ENCODE measurements at places on chromosomes 2 and 18. TPM values are rescaled to one million over a fixed set of nuclear protein-coding genes. Genes with fewer than 3 reads are reported as not detected.

Gene DSC3
- total RNA-seq: 2.6 TPM

Gene ARL4C
- 9.2 TPM for total RNA-seq

Gene PTPRN
- total RNA-seq: 3.5 TPM

Gene GKN2
- not detected for total RNA-seq

Gene TMEM178A
- 0.38 TPM for total RNA-seq

Gene ELOA2
- total RNA-seq: not detected

Gene HJURP
- total RNA-seq: 32.4 TPM

Gene SLC4A3
- total RNA-seq: 6.8 TPM

Gene PROC
- not detected for total RNA-seq

Gene NPPC
- total RNA-seq: 2.9 TPM

Gene CDH19
- total RNA-seq: 15.8 TPM

Gene IL1R1
- 0.21 TPM for total RNA-seq

Gene PLGLB1
- 0.13 TPM for total RNA-seq

Gene RAD51AP2
- 0.11 TPM for total RNA-seq

Gene NEU4
- 0.34 TPM for total RNA-seq

Gene NTSR2
- not detected for total RNA-seq

Gene ABCB11
- not detected for total RNA-seq

Gene CHRNG
- not detected for total RNA-seq

Gene SCN3A
- total RNA-seq: not detected

Gene AKAIN1
- not detected for total RNA-seq

Gene RAX
- not detected for total RNA-seq

Gene ANKRD23
- 3.2 TPM for total RNA-seq

Gene SCN1A
- total RNA-seq: not detected

Gene NCKAP5
- 4.9 TPM for total RNA-seq

Gene PROKR1
- not detected for total RNA-seq

Gene SLC25A52
- not detected for total RNA-seq

Gene AMER3
- total RNA-seq: not detected

Gene CKAP2L
- total RNA-seq: 14.0 TPM

Gene TBR1
- total RNA-seq: not detected

Gene EGR4
- 0.05 TPM for total RNA-seq

Gene TAF1B
- 14.9 TPM for total RNA-seq

Gene GRHL1
- 0.30 TPM for total RNA-seq

Gene ANKRD62
- not detected for total RNA-seq

Gene DPP10
- not detected for total RNA-seq

Gene TOGARAM2
- total RNA-seq: not detected

Gene RUFY4
- not detected for total RNA-seq

Gene UGT1A1
- not detected for total RNA-seq

Gene DCDC2C
- not detected for total RNA-seq

Gene HTR2B
- not detected for total RNA-seq
